Left kidney (tissue), 8 donors: ENCODE measurements at places on chromosomes 12 and 14.

- DNase-seq, result no peak
Measured at GRCh38 chr12:89350630-89351488, 1.4 kb downstream of the DUSP6 start.

DNA sequence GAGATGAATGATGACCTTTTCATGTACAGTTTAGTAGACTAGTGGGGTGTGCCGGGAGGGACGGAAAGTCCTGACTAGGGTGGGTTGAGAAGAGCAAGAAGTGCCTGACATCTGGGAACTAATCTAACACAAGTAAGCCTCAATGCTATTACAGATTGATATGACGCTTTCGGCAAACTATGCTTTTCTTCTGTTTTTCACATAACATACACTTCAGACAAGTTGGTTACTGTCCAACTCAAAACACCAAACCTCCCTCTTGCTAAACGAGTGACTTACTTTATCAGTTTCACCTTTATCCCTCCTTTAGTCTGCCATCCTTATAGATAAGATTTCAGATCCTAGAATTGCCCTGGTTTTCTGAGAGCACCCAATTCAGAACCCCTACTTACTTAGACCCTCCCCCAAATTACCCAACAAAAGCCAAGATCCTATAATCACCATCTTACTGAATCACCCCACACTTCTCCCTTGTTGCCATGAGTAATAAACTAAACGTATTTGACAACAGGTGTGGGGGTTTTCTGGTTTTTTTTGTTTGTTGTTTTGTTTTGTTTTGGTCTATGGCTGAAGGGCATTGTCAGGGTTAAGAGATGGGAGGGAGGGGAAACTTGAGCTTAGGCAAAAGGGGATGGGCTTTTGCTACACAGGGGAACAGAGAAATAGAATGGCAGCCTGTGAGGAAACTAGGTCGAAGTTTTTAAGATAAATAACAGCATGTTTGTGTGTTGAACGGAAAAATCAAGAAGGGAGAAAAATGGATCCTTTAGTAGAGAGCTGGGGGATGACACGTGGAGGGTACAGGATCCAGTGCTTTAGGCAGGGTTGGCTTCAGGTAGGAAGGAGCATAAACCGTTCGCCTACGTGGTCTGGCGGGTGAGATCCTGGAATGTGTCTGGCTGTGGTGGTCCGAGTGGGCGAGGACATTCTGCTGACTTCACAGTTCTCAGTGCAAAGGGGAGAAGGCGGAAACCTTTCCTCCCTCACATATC is 6.1 kb upstream of the PSMA3 start:
- peak; percentile 37 for DNase-seq

DNA sequence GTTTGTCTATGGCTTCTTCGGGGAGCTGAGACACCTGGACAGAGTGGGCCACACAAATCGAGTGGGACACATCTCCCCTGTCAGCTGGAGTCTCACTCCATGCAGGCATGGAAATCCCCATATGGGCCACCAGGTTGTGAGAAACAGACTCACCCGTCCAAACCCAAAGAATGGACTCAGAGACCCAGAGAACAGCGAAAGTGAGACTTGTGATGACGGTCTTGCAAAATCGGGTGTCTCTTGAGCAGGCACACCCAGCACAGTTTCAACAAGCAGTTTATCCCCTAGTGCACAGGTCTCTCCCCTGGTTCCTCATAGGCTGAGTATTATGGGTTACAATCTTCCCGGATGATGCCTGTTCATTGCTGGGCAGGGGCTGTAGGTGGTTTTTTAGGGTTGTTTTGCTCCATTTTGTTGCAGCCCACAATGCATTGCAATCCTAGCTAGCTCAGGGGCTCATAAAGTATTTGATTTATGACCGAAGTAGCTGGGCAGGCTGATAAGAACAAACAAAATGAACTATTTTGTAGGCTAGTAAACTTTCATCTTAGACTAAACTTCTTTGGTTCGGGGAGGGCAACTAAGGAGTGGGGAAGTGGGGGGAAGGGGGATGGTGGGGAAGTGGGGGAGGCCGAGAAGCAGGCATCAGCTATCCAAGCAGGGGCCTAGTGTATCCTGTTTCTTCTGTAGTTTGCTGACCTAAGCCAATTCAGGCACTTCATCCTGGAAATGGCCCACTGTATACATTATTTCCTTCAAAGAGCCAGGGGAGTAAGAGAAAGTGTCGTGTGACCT is 45.3 kb downstream of the IQSEC3 start:
- DNase-seq, result peak; percentile 49

- DNase-seq, result no peak
Measured at GRCh38 chr14:91839749-91840148, 27.6 kb downstream of the TC2N start.

DNA sequence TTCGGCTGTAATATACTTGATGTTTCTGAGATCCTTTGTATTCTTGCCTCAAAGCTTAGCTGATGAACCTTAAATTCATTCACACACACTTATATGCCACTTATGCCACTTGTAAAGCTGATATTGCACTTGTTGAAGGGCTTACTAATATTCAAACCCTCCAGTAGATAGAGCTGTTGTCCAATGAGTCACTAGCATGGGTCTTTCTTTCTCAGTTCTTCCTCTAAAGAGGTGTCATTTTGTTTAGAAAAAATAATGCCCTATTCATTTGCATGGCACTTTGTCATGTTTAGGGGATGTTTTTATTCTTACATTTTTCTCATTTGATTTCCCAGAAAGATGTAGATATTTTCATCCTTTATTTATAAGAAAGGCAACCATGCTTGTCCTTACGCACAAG is 56.4 kb downstream of the MON2 start:
- DNase-seq, result no peak

- no peak for DNase-seq
Measured at GRCh38 chr14:71593966-71594365, 338.3 kb upstream of the RGS6 start.

- DNase-seq, result peak; percentile 11
Measured at GRCh38 chr12:89179983-89180382, 172.3 kb downstream of the DUSP6 start.

- no peak for DNase-seq
Measured at GRCh38 chr14:21256539-21257393, 12.5 kb downstream of the HNRNPC start.

- DNase-seq, result no peak
Measured at GRCh38 chr14:37140176-37140575, 32.2 kb downstream of the SLC25A21 start.

GRCh38 chr12:127570793-127571360 is 696.1 kb upstream of the TMEM132C start:
- no peak for DNase-seq

DNA sequence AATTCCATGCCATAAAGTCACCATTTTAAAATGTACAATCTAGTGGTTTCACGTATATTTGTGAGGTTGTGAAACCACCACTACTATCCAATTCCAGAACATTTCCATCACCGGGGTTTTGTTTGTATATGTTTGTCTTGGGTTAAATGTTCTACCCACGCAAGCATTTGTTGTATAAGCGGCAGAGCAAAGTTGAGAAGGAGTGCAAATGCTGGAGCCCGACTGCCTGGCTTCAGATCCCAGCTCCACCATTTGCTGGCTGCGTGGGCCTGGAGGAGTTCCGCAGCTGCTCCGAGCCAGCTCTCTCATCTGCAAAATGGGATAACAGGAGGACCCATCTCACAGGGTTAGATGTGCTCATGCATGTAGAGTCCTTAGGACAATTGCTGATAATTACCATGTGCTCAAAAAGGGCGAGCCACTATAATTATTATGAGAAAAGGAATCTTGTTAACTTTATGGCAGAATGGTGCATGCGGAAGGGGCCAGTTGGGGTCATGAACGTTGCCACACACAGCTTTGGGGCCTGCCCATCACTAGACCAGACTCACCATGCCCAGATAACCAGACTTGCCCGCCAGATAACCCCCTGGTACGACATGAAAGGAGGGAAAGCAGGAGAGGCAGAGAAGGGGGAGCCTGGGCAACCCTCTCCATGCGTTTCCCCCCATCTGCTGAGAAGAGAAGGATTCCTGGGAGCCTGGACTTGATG is 6.4 kb downstream of the ACTN1 start:
- no peak for DNase-seq

DNA sequence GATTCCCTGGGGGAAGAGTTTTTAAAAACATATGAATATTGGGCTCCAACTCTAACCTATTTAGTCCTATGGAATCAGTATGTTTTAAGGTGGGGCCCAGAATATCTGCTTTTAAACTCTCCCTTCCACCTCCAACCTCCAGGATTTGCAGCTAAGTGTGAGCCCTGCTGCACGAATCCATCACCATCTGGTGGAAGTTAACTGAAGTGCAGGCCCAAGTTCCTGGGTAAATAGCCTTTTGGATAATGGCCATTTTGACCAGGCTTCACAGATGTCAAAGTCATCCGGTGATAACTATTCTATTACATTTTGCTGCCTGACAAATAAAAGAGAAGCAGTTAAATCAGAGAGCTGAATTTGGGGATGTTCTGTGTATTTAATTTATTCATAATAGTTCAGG is 58.1 kb upstream of the RMST start:
- peak; percentile 45 for DNase-seq
